ENCODE measurements at places on chromosomes 5 and 9.

GRCh38 chr9:32172256-32172655 is 212.2 kb upstream of the ACO1 start:
- DNase-seq, result no peak

GRCh38 chr5:180006141-180006540 is 65.4 kb downstream of the RNF130 start:
- no peak for DNase-seq

- DNase-seq, result no peak
Observed at GRCh38 chr9:78011049-78011448, 20.6 kb downstream of the GNAQ start.

- DNase-seq, result no peak
Observed at GRCh38 chr9:112188884-112189283, 13.8 kb upstream of the SUSD1 start.

GRCh38 chr9:85289142-85289541 is 452.6 kb downstream of the AGTPBP1 start:
- DNase-seq, result no peak

DNA sequence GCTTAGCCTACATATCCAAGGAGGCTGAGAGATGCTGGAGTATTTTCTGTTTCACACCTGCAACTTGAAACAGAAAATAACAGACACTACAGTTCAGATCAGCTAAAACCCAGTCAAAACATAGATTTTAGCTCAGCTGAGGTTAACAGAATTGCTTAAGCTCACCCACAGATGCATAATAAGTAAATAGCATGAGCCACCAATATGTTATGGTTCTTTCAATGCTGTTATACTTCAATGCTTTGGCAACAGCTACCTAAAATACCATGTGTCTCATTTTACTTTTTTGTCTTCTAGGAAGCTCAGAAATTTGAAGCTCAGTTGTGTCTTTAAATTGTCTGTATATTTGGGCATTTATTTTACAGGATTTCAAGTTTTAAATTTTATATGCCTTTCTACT is 35.8 kb upstream of the OR13F1 start:
- DNase-seq, result no peak

GRCh38 chr5:1294835-1295649 is at the start of gene TERT:
Gene TERT (minus strand): TSS chr5:1295068. CDS start chr5:1294989, 79 bp downstream.
- peak; percentile 40 for DNase-seq

DNA sequence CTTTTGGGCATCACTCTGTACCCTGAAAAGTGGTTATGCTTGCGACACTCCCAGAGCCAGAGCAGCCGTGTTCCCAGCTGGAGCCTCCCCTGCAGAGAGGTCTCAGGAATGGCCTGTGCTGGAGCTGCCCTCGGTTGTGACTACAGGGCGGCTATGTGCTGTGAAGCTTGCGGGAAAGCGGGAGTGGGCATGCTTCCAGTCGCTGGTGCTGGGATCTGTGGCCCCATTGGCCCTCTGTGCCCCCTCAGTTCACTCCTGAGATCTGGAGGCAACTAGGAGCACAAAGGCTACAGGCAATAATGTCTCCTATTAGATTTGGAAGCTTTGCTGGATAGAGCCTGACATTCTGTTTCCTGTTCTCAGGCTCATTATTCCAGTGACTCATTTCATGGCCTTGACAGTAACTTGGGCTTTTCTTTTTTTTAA is 56.9 kb downstream of the GPR107 start:
- DNase-seq, result no peak

DNA sequence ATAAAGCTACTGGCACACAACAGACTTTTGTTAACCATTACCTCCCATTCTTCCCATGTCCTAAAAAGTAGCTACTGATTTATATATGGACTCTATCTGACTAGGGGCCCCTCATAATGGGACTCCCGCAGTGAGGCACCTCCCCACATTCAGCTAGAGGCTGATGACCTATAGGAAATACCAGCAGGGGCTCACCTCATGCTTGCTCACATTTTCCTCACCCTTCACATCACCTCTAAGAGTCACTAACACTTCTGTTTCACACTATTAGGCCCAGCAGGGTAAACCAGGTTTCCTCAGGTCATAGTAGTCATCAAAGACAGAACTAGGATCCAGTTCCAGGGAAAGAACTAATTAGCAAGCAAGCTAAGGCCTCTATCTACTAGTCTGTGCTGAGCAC is 60.7 kb downstream of the PRELID2 start:
- DNase-seq, result no peak

- DNase-seq, result no peak
Observed at GRCh38 chr9:34279411-34279810, 49.7 kb downstream of the KIF24 start.

GRCh38 chr9:6667633-6668280 is 22.2 kb upstream of the GLDC start:
- DNase-seq, result no peak

- DNase-seq, result no peak
Observed at GRCh38 chr9:33372900-33373299, 29.5 kb downstream of the AQP7 start.

DNA sequence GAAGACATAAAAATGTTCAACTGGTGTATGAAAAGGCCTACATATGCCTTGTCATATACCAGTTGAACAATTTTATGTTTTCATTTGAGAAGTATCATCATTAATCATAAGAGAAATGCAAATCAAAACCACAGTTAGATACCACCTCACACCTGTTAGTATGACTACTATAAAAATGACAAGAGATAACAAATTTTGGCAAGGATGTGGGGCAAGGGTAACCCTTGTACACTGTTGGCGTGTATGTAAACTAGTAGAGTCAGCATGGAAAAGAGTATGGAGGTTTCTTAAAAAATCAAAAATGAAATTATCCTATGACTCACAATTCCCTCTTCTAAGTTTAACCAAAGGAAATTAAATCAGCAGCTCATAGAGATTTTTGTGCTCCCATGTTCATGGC is 250.4 kb upstream of the ST8SIA4 start:
- no peak for DNase-seq

- no peak for DNase-seq
Observed at GRCh38 chr5:179323026-179323870, 22.0 kb downstream of the ADAMTS2 start.

DNA sequence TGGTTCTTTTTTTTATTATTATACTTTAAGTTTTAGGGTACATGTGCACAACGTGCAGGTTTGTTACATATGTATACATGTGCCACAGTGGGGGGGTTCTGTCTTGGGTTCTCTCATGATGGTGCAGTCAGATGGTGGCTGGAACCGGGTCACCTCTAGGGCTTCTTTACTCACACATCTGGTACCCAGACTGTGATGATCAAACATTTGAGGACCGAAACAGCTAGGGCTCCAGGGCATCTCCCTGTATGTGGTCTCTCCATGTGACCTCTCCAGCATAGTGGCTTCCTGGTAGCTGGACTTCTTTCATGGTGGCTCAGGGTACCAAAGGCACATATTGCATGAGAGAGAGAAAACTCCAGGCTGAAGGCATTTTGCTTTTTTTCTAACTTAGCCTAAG is 9.8 kb upstream of the CRHBP start:
- DNase-seq, result no peak

- no peak for DNase-seq
Observed at GRCh38 chr5:76144513-76145274, 61.5 kb downstream of the SV2C start.

DNA sequence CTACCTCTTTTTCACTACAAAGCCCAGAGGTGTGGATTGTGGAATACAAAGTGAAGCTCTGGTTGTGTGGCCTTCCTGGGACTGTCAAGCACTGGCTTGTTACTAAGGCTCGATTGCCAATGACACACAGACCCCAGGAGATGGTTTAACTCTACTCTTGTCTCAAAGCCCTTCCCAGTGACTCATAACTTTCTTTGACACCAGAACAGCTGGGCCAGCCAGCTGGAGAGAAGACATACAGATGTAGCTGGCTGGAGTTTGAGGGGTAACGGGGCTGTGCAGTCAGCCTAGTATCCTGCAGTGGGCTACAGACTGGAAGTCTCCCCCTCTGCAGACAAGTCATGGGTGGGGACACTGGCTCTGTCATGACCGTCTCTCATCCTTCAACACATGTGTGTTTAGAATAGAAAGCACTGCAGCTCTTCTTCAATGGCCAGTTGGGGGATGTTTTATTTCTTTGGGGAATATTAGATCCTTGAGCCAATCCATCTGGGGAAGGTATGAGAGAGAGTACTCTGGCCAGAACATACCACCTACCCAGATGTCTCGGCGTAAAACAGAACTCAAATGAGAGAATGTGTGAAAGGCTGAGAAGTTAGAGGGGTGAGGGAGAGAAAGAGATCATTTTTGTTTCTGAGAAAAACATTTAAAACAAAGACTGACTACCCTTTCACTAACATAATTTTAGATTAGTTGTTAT is 53.3 kb downstream of the SEMA6A start:
- no peak for DNase-seq

DNA sequence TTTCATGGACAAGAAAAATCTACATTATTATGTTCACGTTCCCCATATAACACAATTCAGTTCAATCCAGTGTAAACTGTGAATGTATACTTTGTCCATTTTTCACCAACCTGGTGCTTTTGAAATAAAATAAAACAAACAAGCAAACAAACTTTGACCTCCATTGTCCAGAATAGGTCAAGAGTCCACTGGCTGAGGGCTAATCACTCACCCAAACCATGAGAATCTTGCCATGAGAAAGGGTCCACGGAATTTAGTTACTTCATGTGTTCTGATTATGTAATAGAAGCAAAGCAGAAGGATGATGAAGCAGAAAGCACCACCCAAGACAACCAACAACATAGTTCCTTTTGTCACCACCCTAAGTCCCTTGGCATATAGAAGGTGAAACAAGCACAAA is 28.7 kb downstream of the DIAPH1 start:
- DNase-seq, result no peak

- no peak for DNase-seq
Observed at GRCh38 chr5:176784218-176785165, 25.9 kb upstream of the UNC5A start.

DNA sequence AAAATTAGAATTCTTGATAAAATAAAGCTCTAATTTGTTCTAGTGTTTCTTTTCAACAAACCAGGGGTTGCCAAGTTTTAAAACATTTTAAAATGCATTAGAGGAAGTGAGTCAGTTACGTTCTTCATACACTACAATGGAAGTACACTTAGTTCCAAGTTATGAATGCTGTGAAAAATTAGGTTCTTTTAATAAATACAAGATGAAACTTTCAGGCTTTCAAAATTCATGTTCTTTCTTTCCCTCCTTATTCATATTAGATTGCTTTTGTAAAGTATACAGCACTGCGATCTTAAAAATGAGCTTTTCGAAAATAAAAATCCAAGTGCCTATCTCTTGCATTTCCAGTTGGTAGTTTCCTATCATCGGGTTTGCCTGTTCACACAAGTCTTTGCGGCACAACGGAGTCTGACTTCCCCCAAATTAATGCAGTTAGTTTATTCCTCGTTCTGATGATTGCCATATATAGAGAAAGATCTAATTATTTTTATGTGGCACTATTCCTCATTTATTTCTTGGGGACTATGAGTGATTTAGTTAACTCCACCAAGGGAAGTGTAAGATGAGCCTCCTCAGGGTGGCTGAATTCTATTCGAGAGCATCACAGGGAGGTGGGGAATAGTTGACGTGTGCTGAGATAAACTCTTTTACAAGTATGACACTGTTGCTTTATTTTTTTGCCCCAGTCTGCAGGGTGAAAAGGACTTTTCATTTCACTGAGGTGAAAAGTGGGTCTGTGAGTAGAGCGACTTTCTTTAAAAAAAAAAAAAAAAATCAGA is 238.2 kb downstream of the CD180 start:
- no peak for DNase-seq

- no peak for DNase-seq
Observed at GRCh38 chr5:117463881-117464570, 889.4 kb upstream of the SEMA6A start.
